ENCODE measurements at places on chromosomes 16 and 17. TPM values are rescaled to one million over a fixed set of nuclear protein-coding genes. Genes with fewer than 3 reads are reported as not detected.
A peak's percentile ranks its signal among the peaks of the same experiment; 100 is the strongest.

GRCh38 chr17:50337956-50338355, 8.0 kb upstream of the XYLT2 start:
- no peak overlapping the region for H3K27ac ChIP-seq
- no peak for DNase-seq
- H3K36me3 ChIP-seq = no peaks in the 10 kb centered on the region

DNA sequence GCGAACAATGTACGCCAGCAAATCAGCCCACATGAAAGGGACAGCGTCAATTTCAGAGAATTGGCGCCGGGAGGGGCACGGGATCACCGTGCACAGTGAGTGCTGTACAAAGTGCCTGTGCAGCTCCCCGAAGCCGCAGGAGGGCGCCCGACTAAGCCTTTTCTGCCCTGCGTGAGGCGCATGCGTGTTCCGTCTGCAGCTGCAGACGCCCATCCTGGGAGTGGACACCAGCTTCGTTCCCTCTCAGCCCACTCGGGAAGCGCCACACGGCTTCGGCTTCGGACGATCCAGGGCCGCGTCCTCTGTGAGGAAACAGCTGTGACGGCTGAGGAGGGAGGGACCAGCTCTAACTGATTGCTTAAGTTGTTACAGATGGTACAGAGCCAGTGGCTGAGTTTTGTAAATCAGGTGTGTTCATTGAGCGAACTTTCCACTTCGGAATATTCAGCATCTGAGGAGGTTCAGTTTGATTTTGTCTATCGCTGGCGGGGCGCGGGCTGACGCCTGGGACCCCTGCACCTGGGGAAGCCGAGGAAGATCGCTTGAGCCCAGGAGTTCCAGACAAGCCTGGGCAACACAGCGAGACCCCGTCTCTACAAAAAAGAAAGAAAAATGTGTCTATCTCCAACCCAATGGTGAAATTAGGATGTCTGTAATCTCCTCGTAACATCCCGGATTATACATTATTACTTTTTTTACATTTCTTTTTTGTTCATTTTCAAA, 15.4 kb upstream of the ZNF287 start:
- H3K27me3 ChIP-seq = peaks cover 3% of the 10 kb centered on the region
- peaks cover 13% of the 10 kb centered on the region for H3K4me1 ChIP-seq
- DNase-seq = peak; percentile 96

DNA sequence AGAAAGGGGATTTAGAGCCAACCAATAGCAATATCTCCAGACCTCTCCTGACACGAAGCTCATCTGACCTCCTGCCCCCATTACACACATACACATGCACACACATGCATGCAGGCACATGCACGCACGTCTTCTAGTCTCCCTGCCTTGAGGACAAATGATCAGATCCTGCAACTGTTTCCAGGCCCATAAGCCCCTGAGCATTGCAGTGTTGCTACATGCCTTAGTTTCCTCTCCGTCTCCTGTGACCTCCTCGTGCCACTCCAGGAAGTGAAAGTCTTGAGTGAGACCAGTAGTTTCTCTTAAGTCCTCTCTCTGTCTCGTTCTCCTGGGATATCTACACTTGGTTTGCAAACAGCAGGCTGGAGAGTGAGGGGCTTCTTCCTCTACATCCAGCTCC, 8.2 kb downstream of the CIITA start:
- peak overlapping the region; percentile 28 for H3K27ac ChIP-seq
- H3K36me3 ChIP-seq = peaks cover 5% of the 10 kb centered on the region
- peaks cover 93% of the 10 kb centered on the region for H3K4me1 ChIP-seq

DNA sequence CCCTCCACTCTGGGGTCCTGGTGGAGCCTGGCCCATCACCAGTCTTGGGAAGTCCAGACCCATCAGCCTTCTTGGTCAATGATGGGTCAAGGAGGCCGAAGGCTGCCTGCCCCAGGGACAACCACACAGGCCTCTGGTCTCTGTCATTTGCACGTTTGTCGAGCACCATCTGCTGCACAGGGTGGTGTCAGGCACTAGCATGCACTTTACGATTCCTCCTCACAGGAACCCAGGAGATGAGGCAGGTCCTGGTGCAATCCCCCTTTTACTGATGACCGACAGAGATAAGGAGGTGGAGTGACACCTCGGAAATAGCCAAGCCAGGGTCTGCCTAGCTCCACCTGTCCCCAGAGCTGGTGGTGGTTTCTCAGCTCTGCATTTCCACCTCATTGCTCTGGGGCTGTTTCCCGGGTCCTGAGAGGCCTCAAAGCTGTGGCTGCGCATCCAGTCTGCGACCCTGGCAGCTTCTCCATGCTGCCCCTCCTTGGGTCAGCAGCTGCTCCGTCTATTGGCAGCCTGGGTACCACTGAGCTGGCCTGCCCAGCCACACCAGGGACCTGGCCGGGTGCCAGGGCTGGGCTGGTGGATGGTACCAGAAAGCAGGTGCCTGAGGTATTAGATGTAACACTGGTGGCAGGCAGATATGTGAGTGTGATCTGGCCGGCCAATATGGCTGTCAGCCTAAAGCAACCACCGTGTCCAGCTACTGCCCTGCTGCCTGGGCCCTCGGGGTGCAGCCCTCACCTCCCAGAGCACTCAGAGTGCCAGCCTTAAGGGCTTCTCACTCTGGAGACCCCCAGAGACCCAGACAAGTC, 10.0 kb downstream of the MMP15 start:
- peaks cover 42% of the 10 kb centered on the region for H3K4me1 ChIP-seq
- DNase-seq = no peak
- H3K4me3 ChIP-seq = no peak overlapping the region

Gene AANAT
- not detected for total RNA-seq

- no peak overlapping the region for H3K4me3 ChIP-seq
- H3K27ac ChIP-seq = no peak overlapping the region
- no peaks in the 10 kb centered on the region for H3K4me1 ChIP-seq
- DNase-seq = no peak
- H3K27me3 ChIP-seq = no peaks in the 10 kb centered on the region
Measured at GRCh38 chr17:13735861-13736260, 134.1 kb upstream of the HS3ST3A1 start.

Gene PABPN1L
- total RNA-seq = not detected

Gene CRAMP1
- 24.1 TPM for total RNA-seq

DNA sequence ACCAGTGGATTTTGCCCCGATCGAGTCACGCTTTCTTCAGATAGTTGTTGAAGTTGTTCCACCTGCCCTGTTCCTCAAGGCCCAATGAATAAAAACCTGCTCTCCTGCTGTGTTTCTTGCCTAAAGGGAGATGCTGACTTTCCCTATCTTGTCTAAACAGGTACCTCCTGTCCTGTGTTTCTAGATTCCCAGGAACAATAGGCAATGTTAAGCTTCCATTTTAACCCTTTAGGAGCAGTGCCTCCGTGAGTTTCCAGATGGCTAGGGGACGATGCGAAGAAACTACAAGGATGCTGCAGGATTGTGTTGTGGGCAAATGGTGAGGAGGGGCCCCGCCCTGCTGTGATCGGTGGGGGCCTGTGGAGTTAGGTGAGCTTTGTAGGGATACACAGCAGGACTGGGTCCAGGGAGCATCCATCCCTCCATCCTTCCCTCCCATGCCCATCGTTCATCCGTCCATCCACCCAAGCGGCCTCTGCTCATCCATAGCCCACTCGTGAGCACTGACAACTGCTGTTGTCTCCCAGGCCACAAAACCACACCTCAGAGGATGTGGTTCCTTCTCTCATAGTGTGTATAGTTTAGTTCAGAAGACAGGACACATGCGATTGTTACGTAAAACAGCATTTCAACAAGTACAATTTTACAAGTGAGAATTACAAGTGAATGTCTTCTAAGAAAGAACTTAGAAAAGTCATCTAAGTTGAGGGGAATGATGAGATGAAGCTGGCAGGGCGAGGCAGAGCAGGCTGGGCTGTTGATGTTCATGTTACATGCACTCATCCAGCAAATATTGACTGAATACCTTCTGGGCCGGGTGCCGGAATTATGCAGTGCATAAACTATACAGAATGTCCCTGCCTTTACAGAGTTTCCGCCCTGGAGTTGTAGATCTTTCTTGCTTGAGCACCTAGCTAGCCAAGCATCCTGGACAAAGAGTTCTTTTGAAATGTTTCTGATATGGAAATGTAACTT, 5.2 kb downstream of the ARSG start:
- peaks cover 35% of the 10 kb centered on the region for H3K27me3 ChIP-seq
- H3K27ac ChIP-seq = peak overlapping the region; percentile 58
- peaks cover 12% of the 10 kb centered on the region for H3K4me1 ChIP-seq
- no peak overlapping the region for H3K4me3 ChIP-seq
- no peaks in the 10 kb centered on the region for H3K36me3 ChIP-seq

- H3K27ac ChIP-seq = peak within 1 kb of the TSS; percentile 96
- peak within 1 kb of the TSS; percentile 55 for H3K4me3 ChIP-seq
- peak; percentile 99 for DNase-seq
- H3K36me3 ChIP-seq = peaks cover 36% of the 10 kb centered on the region
- H3K27me3 ChIP-seq = no peaks in the 10 kb centered on the region
Measured at GRCh38 chr16:31117384-31118222, at the start of gene KAT8. Gene KAT8, plus strand, starts transcription at chr16:31117664. Its CDS starts 18 bp downstream, at chr16:31117682.

Gene PRKCB
- 24.1 TPM for total RNA-seq

GRCh38 chr17:1890758-1891450, 61.1 kb downstream of the RPA1 start:
- peaks cover 99% of the 10 kb centered on the region for H3K36me3 ChIP-seq
- H3K4me3 ChIP-seq = no peak overlapping the region
- no peak overlapping the region for H3K27ac ChIP-seq
- no peaks in the 10 kb centered on the region for H3K27me3 ChIP-seq
- no peaks in the 10 kb centered on the region for H3K4me1 ChIP-seq

Gene PMM2
- 39.3 TPM for total RNA-seq

DNA sequence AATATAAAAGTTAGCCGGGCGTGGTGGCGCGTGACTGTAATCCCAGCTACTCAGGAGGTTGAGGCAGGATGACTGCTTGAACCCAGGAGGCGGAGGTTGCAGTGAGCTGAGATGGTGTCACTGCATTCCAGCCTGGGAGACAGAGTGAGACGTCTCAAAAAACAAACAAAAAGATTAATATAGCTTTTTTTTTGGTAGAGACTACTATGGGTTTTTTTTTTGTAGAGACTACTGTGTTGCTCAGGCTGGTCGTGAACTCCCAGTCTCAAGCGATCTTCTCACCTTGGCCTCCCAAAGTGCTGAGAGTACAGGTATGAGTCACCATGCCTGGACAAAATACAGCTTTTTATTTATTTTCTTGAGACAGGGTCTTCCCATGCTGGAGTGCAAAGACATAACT, 20.2 kb downstream of the ZNRF1 start:
- no peak for DNase-seq
- H3K36me3 ChIP-seq = no peaks in the 10 kb centered on the region
- no peak overlapping the region for H3K4me3 ChIP-seq
- H3K4me1 ChIP-seq = peaks cover 25% of the 10 kb centered on the region

GRCh38 chr16:58389724-58390123, 2.5 kb upstream of the GINS3 start:
- peaks cover 7% of the 10 kb centered on the region for H3K4me1 ChIP-seq
- H3K36me3 ChIP-seq = no peaks in the 10 kb centered on the region
- H3K27me3 ChIP-seq = no peaks in the 10 kb centered on the region

Gene SPG7
- total RNA-seq = 98.8 TPM

DNA sequence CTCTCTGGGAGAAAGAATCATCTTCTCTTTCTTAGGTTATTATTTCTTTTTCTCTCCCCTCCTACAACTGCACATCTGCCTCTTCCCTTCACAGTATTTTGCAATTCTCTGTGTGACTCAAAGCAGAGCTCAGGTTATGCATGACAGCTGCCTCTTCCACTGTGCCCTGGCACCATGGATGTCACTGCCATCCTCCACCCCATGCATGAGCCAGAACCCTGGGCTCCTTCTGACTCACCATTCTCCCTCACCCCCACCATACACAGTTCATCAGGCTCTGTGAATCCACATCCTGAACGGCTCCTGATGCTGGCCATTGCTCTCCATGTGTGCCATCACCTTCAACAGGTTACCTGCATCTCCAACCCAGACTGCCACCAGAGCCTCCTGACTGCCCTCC, 23.9 kb downstream of the CA10 start:
- no peak for DNase-seq
- H3K4me3 ChIP-seq = no peak overlapping the region
- no peaks in the 10 kb centered on the region for H3K27me3 ChIP-seq
- H3K4me1 ChIP-seq = no peaks in the 10 kb centered on the region

Gene NXPH3
- 4.5 TPM for total RNA-seq

- peaks cover 22% of the 10 kb centered on the region for H3K4me1 ChIP-seq
- no peak for DNase-seq
- H3K27me3 ChIP-seq = peaks cover 44% of the 10 kb centered on the region
- no peak overlapping the region for H3K4me3 ChIP-seq
Measured at GRCh38 chr17:61463316-61464129, 11.3 kb downstream of the TBX4 start.

Gene KLHL10
- total RNA-seq = 0.50 TPM

- no peak for DNase-seq
- H3K4me3 ChIP-seq = no peak overlapping the region
- no peaks in the 10 kb centered on the region for H3K27me3 ChIP-seq
- H3K4me1 ChIP-seq = peaks cover 72% of the 10 kb centered on the region
- H3K36me3 ChIP-seq = no peaks in the 10 kb centered on the region
Measured at GRCh38 chr16:53216798-53217197, 162.0 kb downstream of the CHD9 start.

Gene PSMC3IP
- total RNA-seq = 4.8 TPM

Gene NPIPA2
- 8.5 TPM for total RNA-seq

DNA sequence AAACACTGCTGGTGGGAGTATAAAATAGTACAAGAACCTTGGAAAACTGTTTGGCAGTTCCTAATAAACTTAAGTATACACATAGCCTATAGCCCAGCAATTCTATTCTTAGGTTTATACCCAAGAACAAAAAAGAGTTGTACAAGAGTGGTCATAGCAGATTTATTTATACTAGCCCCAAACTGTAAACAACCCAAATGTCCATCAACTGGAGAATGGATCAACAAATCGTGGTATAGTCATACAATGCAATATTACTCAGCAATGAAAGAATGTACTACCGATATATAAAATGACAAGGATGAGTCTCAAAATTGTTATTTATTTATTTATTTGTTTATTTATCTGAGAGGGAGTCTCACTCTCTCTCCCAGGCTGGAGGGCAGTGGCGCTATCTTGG, 23.1 kb downstream of the GNGT2 start:
- DNase-seq = no peak
- H3K4me3 ChIP-seq = no peak overlapping the region
- H3K27me3 ChIP-seq = no peaks in the 10 kb centered on the region

Gene PYY
- not detected for total RNA-seq

Measured in lower lobe of right lung (tissue), 2 donors.